ENCODE measurements at places on chromosomes 4 and X.

- no peak for DNase-seq
These were observed 117.7 kb upstream of the TMEM150C start for GRCh38 chr4:82679531-82679930.

GRCh38 chr4:149955780-149956390 is 122.4 kb upstream of the DCLK2 start:
- no peak for DNase-seq

DNA sequence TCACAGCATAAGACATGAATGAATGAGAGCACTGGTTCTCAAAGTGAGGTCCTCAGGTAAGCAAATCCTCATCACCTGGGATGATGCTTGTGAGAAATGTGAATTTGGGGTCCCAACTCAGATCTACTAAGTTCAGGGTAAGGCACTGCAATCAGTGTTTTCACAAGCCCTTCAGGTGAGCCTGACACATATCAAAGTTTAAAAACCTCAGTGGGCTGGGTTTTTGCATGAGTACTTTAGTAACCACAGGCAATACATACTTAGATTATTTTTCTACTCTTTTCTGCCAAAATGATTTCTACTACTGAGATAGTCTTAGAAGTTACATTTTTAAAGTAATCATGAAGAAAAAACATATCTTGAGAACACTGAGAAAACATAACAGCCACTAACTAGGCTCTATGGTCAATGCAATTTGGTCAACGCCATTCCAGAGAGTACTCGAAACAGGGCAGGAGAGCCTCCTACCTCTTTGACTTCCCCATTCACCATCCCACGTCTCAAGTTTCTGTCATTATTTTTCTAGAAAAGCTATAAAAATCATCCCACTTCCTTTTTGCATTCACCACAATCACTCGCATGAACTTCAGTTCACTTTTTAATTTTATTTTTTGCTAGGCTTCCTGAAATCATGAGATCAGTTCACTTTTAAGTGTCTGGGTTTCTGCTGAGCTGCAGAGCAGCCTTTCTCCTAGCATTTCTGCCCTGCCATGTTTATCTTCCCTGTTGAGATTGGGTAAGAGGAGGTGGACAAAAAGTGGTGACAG is 73.8 kb downstream of the MFAP3L start:
- no peak for DNase-seq

GRCh38 chrX:139930916-139931645 is 1.8 kb downstream of the ATP11C start:
- DNase-seq, result peak; percentile 45

DNA sequence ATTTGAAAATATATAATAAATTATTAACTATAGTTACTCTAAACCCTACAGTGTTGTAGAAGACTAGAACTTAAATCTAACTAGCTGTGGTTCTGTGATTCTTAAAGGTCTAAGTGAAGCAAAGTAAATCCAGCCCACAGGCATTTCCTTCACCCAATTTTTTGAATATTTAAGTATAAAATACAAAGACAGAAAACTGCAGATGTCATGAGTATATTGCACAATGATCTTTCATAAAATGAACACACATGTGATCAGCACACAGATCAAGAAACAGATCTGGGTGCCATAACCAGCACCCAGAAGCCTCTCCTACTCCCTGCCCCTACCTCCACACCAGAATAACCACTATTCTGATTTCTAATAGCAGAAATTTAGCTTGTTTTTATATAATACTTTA is 82.9 kb downstream of the CAMK2D start:
- no peak for DNase-seq

DNA sequence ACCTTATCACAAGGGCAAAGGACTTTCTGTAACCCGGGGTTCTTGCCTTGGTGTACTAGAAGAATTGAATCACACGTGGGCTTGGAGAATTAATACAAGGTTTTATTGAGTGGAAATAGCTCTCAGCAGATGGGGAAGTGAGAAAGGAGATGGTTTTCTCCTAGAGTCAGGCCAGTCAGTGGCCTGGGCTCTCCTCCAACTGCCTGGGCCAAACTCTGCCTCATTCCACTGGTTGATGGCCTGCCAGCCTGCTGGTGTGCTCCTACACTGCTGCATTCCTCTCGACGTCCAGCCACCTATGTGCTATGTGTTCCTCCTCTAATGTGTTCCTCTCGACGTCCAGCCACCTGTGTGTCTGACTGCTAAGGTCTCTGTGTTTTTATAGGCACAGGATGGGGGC is 35.3 kb upstream of the SPIN2A start:
- DNase-seq, result no peak

All from left forelimb (tissue), 1 donor.